ENCODE measurements at places on chromosomes 2 and 18.

DNA sequence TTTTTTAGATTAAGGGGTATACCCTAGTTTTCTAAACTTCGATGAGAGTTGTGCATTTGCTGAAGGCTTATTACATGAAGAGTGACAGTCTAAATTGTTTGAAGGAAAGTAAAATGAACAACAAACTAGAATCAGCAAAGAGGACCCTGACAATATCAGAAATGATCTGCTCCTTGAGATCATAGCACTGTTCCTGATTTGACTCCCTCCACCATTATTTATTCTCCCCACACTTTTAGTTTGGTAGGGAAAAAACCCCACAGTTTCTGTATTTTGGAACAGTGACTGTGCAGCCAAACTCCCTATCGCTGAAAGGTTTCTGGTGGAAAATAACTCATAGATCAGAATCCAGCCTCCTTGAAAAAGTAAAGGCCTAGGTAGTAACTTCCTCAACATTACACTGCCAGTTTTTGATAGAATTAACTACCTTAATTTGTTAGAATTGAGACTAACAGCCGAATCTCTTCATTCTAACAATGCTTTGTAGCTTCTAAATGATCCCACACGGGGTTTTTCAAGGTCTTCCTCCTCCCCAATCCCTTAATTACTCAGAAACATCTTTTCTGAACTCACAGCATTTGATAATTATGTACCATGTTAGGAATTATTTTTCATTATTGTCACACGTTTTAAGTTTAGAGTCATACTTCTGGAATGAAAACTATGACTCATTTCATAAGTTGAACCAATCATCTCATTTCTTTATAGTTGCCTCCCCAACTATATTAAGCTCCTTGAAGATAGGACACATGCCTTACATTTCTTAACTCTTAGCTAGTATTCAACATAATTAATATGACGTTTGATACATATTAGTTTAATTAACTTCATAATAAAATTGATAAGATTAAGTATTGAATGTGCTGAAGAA lies 2.9 kb downstream of the MYL12A start:
- no peak for DNase-seq

DNA sequence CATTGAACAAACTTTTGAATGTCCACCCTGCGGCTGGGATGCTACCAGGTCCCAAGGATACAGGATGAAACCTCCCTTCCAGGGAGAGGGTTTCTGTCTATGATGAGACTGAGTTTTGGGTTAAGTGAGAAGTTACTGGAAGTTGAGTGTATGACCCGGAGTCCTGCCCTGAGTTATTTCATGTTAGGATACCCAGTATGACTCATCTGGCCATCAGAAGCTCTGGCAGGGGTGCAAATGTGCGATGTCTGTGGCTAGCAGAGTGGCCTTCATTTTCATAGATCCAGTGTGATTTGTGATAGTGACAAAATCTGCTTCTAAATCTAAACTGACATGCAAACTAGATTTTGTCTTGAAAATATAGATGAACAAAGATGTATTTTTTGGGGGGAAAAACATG lies 55.3 kb downstream of the KCTD1 start:
- no peak for DNase-seq

DNA sequence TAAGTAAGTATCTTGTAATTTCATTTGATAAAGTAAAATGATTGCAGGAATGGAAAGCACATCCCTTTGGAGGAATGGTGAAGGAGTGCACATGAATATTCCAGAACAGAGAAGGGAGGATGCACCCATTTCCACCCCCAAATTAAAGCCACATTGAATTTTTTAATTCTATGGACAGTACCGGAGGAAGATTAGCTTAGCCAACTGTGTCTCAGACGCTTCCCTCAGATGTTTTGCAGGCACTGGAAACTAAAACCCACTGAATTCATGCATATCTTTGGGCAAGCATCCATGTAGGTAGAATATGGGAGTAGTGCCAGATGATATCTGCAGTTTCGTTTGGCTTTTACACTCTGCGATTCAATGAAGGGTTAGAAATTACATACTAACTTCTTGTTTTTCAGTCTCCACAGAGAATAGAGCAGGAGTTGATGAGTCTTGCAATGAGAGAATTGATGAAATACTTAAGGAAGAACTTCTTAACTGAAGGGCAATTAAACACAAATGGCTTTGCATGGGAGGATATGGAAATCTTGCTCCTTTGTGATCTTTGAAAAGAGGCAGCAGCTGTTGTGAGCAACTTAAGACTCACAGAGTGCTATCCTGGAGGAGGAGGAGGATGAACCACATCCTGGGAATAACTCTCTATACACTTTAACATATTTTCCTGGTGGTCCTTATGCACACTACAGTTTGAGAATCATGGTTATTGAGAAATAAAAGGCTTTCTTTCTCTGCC lies 71.7 kb upstream of the MYO3B start:
- DNase-seq, result no peak

- no peak for DNase-seq
Measured at GRCh38 chr2:46086578-46087070, 210.6 kb upstream of the EPAS1 start.

DNA sequence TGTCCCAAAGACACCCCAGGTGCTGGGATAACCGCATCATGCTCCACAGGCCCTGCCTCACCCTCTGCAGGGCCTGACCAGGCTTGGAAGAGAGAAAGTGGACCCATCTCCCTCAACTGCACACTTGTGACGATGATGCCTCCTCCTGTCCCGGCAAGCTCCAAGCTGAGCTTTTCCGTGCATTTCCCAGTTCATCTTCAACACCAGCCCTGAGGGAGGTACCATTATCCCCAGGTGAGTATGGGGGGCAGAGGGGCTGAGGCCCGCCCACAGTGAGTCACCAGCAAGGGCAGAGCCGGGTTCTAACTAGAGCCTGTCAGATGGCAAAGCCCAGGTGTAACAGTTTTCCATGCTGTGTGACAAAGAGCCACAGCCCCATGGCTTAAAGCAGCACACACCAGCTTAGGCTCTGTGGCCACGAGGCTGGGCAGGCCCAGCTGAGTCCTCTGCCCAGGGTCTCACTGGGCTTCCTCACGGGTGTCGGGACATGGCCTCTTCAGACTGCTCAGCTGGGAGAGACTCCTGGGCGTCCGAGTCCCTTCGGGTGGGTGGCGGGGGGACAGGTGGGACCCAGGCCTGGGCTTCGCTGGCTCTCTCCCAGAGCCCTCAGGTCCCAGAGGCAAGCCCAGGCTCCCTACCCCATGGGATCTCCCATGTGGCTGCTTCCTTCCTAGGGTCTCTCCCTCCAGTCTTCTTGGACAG lies 108.4 kb upstream of the OTOS start:
- DNase-seq, result no peak

GRCh38 chr2:223935459-223936125 lies 9.5 kb downstream of the WDFY1 start:
- DNase-seq, result no peak

- DNase-seq, result no peak
Measured at GRCh38 chr2:164504253-164504652, 117.0 kb downstream of the GRB14 start.

DNA sequence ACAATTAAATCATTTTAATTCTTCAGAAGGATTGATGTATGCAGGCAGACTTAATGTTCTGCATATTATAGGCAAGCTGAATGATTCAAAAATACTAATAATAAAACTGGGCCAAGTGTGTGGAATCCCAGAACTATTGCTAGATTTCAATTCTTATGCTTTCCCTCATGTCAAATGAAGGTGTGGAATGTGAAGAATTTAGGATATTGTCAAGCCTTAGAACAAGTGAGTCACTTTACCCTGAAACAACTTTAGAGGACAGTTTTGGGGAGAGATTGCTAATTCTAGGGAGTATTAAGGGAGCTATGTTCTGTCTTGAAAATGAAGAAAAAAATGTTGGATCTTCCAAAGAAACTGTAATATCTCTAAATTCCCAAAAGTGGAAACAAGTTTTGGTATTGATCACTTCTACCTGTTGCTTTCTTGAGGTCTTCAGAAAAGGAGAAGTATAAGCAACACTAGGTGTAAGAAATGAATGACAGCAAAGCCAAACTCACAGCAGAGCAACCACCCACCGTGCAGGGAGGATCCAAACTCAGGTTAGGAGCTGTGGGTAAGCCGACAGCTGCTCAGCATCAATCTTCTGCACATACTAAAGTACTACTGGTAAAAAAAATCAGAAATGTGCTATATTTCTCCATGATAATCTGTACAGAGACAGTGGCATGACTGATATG lies 818.1 kb downstream of the SLC4A3 start:
- no peak for DNase-seq

GRCh38 chr18:8608795-8609658 lies at the start of gene RAB12:
Gene RAB12, plus strand, starts transcription at chr18:8609437. Its CDS starts 3 bp downstream, at chr18:8609440.
- DNase-seq, result peak; percentile 92

DNA sequence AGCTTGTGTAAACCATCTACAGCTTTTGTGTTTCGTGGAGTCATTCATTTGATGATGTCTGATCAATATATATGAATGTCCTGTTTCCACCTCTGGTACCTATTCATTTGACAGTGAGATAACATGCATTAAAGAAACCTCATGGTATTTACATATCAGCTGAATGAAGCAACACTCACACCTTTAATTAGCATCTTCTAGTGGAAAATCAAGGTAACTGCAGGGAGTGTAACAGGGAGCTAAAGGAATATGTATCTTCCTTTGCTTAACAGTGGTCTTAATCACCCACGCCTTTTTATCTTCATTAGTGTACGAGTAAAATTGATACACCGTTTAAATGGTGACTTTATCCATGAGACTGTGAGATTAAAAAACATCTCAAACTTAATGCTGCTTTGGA lies 15.6 kb downstream of the SLC39A10 start:
- DNase-seq, result peak; percentile 14

DNA sequence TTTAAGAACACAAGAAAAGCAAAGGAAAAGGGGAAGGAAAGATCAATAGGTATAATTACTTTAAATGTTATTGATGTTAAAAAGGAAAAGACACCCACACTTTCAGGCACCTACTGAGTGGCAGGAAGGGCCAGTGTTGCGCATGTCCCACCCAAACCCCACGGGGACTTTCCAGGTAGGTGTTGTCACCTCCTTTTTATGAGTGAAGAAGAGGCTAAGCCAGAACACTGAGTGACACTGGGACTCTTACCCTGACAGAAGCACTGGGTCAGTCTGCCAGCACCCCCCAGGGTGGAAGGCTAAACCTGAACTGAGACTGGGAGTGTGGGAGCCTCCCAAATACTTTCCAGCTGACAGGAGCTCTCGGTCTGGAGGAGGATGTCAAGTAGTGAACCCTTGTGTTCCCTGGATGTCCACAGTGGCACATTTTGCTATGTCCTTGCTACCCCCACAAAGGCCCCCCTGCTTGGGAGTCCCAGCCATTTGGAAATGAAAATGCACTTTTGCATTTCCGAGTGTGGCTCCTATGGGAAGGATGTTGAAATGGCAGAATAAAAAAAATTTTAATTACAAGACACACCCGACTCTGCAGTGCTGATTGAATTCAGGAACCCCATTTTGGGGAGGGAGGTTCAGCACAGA lies 90.9 kb upstream of the SMAD2 start:
- no peak for DNase-seq

GRCh38 chr2:36165132-36165531 lies 190.4 kb upstream of the CRIM1 start:
- DNase-seq, result no peak

- no peak for DNase-seq
Measured at GRCh38 chr2:159126432-159127022, 158.1 kb downstream of the TANC1 start.

- DNase-seq, result no peak
Measured at GRCh38 chr2:225756198-225756597, 356.7 kb downstream of the NYAP2 start.

DNA sequence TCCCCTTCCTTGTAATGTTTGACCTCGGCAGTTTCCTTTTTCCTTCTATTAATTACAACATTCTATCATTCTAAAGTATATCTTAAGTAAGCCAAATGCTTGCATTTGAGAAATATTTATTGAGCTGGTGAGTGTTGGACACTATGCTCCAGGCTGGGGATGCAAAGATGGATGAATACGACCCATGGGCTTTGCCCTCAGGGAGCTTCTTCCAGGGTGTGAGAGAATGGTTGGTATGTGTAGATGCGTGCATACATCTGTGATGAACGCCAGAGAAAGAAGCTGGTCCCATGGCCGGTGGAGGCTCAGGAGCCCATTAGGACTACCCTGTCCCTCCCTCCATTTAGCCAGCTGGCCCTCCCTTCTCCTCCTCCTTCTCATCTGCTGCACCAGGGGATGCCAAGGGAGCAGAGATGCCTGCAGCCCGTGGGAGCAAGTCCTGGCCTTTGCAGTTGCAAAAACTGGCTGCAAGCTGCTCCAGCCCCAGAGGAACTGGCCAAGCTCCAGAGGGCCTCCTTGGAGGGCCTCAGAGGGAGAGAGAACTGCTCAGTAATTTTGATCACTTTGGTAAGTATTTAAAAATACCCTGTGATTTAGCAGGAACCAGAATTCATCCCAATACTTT lies 65.7 kb upstream of the FOSL2 start:
- no peak for DNase-seq

Measured in K562 (cell line).